Adrenal gland (tissue), 19 donors: ENCODE measurements at places on chromosomes 11 and 22.

DNA sequence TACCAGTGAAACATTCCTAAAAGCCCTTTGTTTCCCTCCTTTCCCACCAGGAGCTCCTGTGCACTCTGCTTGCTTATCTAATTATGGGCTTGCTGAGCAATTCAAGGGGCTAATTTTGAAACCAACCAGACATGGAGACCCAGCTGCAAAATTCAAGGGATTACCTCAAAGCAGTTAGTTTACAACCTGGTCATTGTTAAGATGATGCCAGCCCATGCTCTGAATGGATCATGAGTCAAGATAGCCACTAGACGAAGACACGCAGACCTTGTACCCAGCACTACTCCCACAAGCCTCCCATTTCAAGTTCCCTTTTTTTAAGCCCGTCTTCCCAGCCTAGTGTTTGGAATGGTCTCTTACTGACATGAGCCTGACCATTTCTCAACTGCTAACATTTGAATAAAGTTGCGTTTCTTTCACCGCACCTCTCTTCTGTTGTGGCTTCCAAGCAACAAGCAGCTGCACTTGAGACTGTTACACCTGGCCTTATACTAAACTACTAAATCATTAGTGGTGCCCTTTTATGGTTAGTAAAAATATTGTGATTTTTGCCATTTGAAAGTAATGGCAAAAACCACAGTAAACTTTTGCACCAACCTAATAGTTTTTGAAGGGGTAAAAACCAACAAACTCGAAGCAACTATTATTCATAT lies 315.3 kb upstream of the LUZP2 start:
- DNase-seq, result no peak

DNA sequence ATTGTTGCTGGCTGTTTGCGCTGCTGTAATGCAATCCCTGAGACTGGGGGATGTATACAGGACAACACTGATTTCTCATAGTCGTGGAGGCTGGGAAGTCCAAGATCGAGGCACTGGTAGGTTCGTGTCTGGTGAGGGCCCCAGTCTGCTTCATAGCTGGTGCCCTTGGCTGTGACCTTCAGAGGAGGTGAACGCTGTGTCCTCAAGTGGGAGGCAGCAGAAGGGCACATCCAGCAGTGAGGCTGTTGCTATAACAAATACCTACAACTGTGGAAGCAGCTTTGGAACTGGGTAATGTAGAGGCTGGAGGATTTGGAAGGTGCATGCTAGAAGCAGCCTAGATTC lies 21.3 kb downstream of the KRTAP5-5 start:
- DNase-seq, result no peak

DNA sequence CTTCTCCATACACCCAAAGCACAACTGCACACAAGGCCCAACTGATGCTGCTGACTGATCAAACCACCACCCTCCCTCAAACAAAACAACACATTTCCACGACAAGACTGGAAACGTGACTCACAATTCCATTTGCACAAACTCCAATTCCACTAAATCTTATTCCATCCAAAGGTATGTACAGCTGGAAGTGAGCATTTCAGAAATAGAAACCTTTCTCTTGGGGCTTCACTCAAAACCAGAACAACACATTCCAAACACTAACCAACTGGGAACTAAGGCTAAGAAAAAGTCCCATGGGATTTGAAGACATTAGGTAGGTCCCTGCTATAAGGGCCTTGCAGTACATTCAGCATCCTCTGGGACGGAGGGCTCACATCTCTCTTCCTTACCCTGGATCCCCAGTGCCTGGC lies 19.6 kb downstream of the MORC2 start:
- no peak for DNase-seq

- DNase-seq, result no peak
Observed at GRCh38 chr11:8777907-8778767, 95.5 kb downstream of the RPL27A start.

DNA sequence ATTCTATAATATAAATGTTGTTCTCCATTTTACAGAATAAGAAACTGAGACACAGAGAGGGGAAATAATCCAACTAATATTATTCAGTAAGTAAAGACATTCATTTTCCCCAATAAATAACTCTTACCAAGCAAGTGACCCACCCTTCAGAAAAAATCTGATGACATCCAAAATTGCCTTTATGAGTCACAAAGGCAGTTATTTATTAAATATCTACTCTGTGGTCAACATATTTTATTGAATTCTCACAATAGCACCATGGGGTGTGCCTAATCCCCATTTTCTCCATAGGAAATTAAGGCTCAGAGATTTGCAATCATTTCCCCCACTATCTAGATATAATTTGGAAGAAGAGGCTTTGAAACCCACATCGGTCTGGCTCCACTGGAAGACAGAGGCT lies 161.5 kb upstream of the ISX start:
- no peak for DNase-seq
